CD4-positive, alpha-beta T cell treated with Interleukin-2 at 100 ng/mL for 4 hours (primary cell): ENCODE measurements at places on chromosomes 6 and 20.
A peak's percentile ranks its signal among the peaks of the same experiment; 100 is the strongest.

DNA sequence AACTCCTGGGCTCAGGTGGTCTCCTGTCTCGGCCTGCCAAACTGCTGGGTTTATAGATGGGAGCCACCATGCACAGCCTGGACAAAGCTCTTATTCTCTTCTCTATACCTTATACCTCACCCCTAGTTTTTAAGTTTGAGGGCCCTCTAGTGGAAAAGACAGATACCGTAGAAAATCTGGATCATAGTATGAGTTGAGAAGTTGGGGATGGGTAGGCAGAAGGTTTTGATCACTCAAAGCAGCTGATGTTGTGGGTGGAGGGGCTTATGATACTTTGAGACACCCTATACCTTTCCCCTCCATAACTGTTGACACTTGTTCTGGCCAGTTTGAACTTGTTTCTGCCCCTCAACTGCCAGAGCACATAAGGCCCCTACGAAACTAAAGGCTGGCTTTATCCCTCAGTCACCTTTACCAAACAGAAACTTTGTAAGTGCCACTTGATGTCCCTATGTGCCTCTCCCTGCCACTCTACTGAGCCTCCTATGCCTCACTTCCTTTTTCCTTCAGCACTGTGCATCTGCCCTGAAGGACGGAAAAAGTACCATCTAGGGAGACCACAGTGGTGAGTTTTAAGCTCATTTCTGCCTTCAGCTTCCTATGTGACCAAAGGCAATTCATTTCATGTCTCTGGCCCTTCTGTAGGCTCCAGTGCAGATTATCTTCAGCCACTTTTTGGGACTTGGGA is 28.6 kb downstream of the RALY start:
- DNase-seq = peak; percentile 26

DNA sequence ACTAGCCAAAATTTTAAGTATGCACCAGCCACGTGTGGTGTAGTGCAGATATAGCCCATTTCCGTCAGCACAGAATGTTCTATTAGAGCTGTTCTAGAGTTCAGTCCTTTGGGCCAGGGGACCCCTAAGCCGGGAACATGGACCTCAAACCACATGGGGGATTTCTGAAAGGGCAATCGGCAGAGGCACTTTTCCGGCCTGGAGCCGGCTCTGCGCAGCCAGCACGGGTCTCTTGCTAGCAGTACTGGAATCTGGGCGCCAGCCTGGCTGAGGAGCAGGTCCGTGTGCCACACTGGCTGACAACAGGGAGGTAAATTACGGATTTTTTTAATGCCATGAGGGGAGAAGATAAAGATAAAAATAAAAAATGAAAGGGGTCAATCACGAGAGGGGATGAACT is 120.5 kb downstream of the SULF2 start:
- DNase-seq = no peak

DNA sequence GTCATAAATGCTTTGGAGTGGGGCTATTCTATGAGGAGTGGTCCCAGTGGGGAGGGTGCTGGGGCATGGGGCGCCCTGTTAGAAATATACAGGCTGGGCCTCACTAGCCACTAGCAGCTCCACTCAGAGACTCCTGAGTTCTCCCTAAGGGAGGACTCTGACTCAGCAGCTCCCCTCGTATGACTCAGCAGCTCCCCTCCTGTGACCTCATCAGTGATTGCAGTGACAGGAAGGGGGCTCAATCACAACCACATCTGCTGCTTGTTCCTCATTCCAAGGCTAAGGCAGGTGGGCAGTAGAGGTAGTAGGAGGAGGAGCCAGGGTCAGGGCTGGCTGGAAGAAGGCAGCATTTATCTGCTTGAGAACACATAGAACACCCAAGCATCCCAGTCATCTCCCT is 73.7 kb downstream of the PRND start:
- DNase-seq = peak; percentile 24

- DNase-seq = no peak
Observed at GRCh38 chr6:151524059-151524458, 30.2 kb downstream of the CCDC170 start.

- no peak for DNase-seq
Observed at GRCh38 chr6:34695729-34696188, 808 bp downstream of the ILRUN start.

- peak; percentile 7 for DNase-seq
Observed at GRCh38 chr20:1423625-1424106, 30.8 kb upstream of the FKBP1A start.

DNA sequence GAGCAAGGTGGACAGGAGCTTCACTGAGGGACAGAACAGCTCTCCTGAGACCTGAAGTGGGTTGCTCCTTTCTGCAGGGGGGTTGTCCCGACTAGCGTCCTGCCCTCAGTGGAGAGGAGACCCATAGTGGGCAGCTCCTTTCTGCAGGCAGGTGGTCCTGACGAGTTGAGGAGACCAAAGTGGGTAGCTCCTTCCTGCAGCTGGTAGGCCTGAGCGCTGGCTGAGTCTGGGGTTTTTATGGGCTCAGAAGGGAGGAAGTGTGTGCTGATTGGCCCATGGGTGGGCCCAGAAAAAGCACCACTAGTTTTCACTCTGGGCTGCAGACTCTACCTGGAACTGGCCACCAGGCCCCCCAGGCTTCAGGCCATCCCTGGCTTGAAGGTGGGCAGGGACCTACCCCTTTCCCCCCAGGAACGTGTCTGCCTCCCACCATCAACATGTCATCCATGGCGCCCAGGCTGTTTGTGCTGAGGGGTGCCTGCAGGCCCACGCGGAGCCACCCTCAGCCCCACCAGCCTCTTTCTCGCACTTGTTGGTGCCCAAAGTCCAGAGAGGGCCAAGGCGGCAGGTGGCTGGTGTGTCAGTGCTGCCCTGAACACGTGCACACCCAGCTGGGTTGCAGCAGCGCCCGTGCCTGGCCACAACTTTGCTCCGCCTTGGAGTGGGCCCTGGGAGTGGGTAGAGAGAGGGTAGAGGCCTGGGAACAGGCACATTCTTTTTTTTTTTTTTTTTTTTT is 1.6 kb upstream of the DEK start:
- DNase-seq = no peak

- no peak for DNase-seq
Observed at GRCh38 chr6:44725070-44725469, 337.6 kb downstream of the CDC5L start.

DNA sequence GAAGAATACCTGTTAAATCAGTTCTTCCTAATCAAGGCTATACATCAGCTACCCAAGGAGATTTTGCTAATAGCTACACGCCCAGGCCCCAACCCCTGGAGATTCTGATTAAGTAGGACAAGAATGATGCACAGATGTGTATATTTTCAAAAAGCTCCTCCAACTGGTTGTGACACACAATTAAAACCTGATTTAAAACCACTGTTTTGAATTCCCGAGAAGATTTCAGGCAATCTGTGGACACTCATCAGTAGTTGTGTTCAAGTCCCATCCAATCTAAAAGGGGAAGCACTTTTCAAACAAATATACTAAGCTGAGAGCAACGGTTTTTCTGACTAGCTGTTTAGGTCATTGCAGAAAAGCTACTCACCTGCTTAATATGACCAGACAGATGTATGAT is 118.9 kb upstream of the NHSL1 start:
- no peak for DNase-seq

DNA sequence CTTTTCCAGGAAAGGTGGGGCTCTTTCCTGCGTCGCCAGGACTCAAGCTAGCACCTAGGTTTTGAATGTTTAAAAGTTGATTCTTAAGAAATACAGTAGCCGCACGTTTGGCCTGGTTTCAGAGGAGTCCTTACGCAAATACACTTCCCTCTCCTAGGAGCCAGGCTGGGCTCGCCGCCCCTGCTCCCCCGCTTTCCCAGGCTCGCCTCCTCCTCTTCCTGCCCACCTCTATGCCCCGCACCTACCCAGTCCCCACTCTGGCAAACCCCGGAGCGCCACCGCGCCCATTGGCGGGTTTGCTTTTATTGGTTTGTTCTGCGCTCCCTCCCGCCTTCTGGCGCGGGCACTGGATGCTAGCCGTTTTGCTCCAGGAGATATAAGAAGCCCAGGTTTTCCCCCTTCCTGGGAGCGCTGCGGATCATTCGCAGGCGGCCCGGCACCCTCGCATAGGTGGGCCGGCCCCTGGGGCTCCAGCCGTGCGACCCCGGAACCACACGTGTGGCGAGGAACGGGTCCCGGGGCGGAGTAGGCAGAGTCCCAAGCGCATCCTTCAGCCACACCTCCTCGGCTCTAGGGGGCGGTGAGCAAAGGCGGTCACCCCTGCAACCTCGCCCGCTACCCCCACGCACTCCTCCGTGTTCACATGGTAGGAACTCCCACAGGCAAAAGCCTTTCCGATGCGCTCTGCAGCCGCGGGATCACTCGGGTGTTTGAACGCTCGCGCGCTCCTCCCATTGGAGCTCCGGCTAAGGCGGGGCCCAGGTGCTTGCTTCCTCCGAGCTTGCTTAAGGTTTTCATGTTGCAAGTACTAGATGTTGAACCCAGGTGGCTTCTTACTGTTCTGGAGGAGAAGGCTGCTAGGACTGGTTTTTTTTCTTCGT is 119.0 kb downstream of the RTN4IP1 start:
- DNase-seq = peak; percentile 68

GRCh38 chr6:17281100-17281496 is at the start of gene RBM24:
Gene RBM24 (plus strand): TSS chr6:17281361. CDS start chr6:17281582, 221 bp downstream.
- DNase-seq = no peak

DNA sequence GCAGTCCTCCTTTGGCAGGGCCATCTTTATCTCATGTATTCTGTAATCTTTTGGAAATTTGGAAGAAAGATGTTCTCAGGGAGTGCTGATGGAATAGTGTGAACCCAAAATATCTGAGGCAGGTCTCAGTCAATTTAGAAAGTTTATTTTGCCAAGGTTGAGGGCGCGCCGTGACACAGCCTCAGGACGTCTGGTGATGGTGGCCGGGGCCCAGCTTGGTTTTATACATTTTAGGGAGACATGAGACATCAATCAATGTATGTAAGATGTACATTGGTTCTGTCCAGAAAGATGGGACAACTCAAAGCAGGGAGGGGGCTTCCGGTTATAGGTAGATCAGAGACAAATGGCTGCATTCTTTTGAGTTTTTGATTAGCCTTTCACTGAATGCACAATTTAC is 89.8 kb downstream of the ERMARD start:
- DNase-seq = no peak

DNA sequence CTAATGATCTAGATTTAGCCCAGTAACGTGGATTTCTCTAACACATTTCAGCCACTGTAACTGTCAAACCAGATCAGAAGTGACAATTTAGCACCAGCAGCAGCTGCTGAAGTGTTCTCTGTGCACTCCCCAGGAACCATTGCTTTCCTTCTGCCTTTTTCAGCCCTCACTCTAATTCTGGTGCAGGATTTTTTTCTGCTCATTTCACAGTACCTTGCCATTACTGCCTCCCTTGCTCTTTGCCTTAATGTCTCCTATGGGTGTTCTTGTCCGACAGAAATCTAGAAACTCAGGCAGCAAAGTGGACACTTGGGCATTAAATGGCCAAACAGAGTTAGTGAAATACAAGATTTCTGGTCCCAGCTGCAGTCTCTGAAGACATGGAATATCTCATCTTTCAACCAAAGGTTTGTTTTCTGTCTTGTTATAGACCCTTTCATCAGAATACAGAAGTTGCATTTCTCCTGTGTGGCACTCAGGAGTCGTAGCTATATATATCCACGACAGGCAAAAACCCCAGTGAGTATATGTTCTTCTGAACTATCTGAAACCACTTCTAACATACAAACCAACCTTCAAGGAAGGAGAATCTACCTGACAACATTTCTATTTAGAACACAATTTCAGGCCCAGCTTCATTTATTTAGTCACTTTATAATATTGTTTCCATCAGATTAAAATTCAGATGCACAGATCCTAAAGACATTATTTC is 92.9 kb downstream of the THEMIS start:
- DNase-seq = no peak

DNA sequence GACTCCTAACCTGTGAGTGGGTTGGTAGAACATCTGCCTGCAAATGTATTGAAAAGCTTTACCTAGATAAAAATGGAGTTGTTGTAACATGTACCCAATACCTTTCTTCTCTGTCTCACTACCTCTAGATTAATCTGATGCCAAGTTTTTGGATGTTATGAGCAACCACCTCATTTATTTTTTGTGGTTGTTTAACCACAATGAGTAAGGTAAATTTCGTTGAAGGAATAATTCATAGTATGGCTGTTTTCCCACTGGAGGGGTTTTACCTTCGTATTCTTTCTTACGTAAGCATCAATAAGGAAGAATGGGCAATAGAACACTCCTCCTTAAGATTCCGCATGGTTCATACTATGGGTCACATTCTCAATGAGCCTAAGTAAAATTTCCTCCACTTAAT is 165.4 kb downstream of the CDH26 start:
- no peak for DNase-seq

DNA sequence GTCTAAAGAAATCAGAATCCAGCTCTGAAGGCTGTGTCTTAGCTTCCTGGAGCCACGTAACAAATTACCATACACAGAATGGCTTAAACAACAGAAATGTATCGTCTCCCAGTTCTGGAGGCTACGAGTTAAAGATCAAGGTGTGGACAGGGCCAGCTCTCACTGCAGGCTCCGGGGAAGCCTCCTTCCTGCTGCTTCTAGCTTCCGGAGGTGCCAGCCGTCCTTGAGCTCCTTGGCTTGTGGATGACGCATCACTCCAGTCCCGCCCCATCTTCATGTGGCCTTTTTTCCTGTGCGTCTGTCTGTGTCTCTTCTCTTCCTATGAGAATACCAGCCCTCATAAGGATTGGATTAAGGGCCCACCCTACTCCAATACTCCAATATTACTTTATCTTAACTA is 319.1 kb upstream of the QKI start:
- no peak for DNase-seq

- no peak for DNase-seq
Observed at GRCh38 chr6:43054206-43054943, 724 bp upstream of the CUL7 start.

- no peak for DNase-seq
Observed at GRCh38 chr20:51014797-51015722, 7.8 kb downstream of the KCNG1 start.

GRCh38 chr6:126176282-126176681 is 163.6 kb upstream of the CENPW start:
- DNase-seq = no peak

DNA sequence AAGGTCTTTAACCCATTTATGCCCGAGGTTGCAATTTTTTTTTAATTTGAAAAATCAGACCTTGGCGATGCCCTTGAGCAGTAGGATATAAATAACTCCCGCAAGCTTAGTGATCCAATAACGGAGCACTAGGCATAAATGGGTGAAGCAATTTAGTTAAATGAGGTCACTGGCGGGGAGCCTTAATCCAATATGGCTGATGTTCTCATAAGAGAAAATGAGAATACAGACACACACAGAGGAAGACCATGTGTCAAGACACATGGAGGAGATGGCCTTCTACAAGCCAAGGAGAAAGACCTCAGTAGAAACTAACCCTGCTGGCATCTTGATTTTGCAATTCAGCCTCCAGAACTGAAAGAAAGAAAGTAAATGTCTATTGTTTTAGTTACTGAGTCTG is 735 bp downstream of the SIRPG start:
- no peak for DNase-seq

GRCh38 chr6:158894193-158894592 is 75.0 kb upstream of the EZR start:
- no peak for DNase-seq

GRCh38 chr20:51028616-51029212 is 5.8 kb upstream of the KCNG1 start:
- DNase-seq = no peak
